ENCODE measurements at places on chromosomes 7 and 10. TPM values are rescaled to one million over a fixed set of nuclear protein-coding genes. Genes with fewer than 3 reads are reported as not detected.

- no peak for DNase-seq
Observed at GRCh38 chr10:34565934-34566333, 249.2 kb downstream of the PARD3 start.

DNA sequence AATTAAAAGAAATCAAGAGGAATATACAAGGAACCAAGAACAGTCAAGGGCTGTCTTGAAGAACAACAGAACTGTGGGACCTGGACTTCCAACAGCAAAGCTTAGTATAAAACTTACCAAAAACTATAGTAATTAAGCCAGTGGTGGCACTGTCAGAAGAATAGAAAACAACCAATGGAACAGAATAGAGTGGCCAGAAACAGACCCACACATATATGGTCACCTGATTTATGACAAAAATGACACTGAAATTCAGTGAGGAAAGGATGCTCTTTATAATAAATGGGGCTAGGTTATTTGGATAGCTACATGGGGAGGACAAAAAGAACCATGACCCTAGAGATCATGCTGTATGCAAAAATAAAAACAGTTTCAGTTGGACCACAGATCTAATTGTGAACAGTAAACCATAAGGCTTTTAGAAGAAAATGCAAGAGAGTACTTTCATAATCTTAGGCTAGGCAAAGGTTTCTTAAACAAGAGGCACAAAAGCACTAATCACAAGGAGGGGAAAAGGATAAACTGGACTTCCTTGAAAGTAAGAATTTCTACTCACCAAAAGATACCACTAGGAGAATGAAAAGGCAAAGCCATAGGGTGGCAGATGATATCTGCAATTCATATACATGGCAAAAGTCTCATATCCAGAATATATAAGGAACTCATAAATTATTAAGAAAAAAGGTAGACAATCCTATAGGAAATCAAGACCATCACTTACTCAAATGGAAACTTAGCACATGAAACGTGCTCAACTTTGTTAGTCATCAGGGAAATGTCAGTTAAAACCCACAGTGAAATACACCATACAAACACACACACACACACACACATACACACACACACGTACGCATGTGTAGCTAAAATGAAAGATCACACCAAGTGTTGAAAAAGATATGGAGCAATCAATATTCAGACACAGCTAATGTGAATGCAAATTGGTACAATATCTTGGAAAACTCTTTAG lies 20.8 kb downstream of the HYCC1 start:
- no peak for DNase-seq

GRCh38 chr10:106493751-106494150 lies 670.8 kb downstream of the SORCS1 start:
- no peak for DNase-seq

GRCh38 chr7:81233208-81233940 lies 314.5 kb upstream of the SEMA3C start:
- no peak for DNase-seq

- no peak for DNase-seq
Observed at GRCh38 chr10:76270464-76270863, 839.0 kb downstream of the LRMDA start.

- peak; percentile 63 for DNase-seq
Observed at GRCh38 chr10:87818505-87819288, 671 bp upstream of the ATAD1 start.

DNA sequence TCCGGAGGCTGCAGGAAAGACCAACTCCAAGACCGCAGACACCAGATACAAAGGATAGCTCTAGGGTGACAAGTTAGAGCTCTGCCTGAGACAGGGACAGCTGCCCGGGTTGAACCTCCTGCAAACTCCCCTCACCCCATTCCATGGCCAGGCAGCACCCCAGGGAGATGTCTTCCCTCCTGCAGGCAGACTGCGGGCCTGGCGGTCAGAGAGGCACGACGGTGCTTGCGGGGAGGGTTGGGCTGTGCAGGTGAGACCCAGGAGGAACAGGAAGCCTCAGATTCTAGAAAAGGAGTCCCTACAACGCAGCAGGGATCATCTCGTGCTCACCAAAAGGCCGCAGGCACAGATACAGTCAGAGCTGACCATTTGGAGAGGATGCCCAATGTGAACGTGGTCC lies 34.6 kb downstream of the CARD11 start:
- no peak for DNase-seq

GRCh38 chr10:49243610-49244283 lies 55.2 kb upstream of the C10orf71 start:
- no peak for DNase-seq

DNA sequence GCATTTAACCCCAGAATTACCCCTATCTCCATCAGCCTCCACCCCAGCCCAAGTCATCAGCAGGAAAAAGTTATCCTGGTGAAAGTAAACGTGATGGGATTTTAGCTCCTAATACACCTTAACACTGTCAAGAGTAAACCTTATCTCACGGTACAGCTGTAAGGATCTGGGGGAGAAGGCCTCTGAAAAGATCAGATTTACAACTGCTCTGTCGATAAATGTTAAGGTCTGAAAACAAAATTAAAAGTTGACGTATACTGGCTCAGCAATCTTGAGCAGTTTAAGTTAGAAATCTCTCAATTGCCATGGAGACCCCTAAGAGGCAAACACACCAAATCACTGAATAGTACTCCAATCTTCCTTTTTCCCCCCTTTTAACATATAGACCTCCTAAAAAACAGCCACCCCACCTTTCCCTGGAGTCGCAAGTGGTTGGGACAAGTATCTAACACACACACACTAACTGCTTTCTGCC lies 6.1 kb downstream of the SKAP2 start:
- DNase-seq = no peak

OAT gene
- 28.9 TPM for total RNA-seq
